ENCODE measurements at places on chromosomes 2 and 18.
A peak's percentile ranks its signal among the peaks of the same experiment; 100 is the strongest.

- DNase-seq: no peak
Observed at GRCh38 chr2:143603035-143603655, 473.9 kb downstream of the ARHGAP15 start.

GRCh38 chr2:241692448-241692847 lies 5.8 kb upstream of the DTYMK start:
- DNase-seq: no peak

DNA sequence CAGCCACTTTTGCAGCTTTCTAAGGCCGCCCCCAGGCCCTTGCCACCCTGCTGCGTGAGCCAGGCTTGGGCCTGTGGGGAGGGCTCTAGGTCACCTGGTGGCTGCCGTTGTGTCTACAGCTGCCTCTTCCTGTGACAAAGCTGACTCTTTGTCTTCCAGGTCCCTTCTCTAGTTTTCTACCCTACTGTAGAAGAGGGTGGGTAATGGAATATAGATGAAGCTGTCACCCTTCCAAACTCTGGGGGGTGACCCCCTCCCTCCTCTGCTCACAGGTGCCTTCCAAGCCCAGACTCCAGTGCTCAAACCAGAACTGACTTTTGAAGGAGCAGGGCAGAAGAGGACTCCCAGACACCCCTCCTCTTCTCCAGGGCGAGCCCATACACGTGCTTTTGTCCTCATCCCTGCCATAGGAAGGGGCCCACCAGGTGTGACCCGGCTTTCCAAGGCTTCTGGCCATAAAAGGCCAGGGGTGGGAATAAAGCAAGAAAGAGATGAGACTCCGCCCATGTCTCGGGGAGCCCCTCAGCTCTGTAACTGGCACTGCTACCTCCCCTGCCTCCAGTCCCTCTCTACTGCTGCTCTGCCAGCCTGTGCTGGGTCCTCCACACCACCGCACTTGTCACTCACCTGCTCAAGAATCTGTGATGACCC lies 17.9 kb upstream of the SDC1 start:
- DNase-seq: no peak

- DNase-seq: no peak
Observed at GRCh38 chr2:62099523-62100175, 96.3 kb upstream of the B3GNT2 start.

DNA sequence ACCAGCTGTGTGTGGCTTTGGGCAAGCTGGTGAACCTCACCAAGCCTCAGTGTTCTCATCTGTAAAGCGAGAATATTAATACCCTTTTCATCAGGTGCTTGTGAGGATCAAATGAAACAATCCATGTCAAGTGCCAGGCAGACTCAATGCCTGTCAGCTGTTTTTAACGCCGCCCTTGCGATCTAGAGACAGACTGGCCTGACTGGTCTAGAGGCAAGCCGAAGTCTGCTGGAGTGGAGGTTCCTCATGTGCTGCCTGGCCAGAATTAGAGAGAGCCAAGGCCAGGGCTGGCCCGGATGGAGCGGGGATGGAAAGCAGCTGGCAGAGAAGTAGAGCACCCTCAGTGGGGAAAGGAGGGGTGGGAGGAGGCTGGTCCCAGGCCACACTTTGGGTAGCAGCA lies 74.5 kb upstream of the B3GNT7 start:
- no peak for DNase-seq

DNA sequence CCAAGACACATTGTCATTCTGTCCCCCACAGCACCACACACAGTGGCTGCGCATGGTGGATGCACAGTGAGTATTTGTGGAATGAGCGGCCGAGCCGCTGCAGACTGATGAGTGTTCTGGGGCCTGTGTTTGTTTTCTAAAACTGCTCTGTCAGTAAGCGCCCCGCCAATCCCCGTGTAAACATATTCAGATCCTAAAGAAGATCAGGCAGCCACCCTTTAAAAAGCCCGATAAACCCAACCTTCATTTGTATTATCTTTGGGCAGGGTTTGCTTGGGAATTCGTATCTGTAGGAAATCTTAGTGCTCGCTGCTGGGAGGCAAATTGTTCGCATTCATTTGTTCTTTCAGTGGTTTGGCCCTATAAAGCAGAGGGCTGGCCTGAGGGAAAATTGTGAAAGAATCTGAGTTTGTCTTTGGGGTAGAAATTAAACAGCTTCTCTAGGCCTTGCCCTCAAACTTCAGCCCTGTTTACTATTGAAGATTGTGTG lies 68.6 kb downstream of the TGOLN2 start:
- DNase-seq: no peak

DNA sequence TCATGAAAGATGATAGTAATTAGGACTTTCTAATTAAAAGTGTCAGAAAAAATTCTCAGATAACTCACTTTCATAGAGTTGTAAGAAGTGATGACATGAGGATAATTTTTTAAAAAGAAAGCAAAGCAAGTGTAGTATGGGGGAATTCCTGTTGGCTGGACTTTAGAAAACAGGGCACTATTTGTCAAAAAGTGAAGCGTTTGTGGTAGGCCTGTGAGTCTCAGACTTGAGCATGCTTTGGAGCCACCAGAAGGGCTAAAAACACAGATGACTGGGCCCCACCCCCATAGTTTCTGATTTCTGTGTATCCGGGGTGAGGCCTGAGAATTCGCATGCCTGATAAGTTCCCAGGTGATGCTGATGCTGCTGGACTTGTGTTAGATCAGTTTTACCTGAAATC lies 222.6 kb upstream of the LRRTM1 start:
- no peak for DNase-seq

DNA sequence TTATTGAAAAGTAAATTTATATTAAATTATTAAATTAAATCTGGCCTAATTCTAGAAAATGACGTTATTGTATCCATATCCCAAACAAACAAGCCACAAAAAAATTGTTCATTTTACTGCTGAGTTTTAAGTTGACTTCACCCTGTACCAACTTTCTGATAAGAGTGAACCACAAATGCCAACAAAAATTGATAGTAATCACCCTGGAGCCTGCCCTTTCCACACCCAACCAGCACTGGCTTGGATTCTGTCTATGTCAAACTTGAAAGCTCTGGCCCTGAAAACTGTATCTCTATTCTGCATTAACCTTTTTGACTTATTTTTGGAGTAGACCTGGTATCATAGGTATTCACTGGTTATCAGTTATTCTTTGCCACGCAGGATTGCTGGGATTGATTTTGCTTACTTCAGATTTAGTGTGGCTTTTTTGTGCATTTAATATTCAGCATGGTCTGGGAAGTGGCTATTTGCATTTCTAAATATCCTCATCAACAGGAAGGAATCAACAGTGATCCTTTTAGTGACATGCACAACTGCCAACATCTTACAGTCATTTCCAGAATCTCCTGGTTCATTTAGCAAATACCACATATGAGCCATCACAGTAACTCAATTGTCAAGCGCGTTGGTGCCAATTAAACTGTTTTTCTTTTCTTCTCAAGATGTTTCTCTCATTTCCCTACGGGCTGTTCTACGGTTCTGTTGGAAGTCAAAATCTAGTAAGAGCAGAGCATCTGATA lies 11.4 kb upstream of the SRBD1 start:
- no peak for DNase-seq

GRCh38 chr2:231612109-231612455 lies 19.4 kb downstream of the TEX44 start:
- DNase-seq: no peak

- DNase-seq: peak; percentile 49
Observed at GRCh38 chr2:11129598-11130449, 25.4 kb upstream of the SLC66A3 start.

GRCh38 chr2:121633463-121633862 lies 15.8 kb downstream of the CLASP1 start:
- DNase-seq: no peak

GRCh38 chr2:36572719-36573059 lies 25.3 kb downstream of the FEZ2 start:
- no peak for DNase-seq

- DNase-seq: peak; percentile 5
Observed at GRCh38 chr2:64260817-64261216, 116.6 kb upstream of the PELI1 start.

DNA sequence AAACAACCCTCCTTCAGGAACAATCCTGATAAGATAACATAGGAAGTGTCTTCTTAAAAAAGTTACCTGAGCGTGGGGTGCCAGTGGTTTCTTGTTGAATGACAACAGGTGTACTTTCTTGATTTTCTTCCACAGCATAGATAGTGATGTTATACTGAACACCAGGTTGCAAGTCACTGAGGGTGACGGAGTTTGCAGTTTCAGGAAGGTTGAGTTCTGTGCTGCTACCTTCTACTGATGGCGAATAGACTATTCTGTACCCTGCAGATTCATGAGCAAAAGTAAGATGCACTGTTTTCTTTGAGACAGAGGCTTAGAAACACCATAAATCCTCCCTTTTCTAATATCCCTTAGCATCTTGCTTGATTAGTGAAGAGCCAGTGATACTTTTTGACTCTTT lies 28.8 kb downstream of the FN1 start:
- DNase-seq: no peak

DNA sequence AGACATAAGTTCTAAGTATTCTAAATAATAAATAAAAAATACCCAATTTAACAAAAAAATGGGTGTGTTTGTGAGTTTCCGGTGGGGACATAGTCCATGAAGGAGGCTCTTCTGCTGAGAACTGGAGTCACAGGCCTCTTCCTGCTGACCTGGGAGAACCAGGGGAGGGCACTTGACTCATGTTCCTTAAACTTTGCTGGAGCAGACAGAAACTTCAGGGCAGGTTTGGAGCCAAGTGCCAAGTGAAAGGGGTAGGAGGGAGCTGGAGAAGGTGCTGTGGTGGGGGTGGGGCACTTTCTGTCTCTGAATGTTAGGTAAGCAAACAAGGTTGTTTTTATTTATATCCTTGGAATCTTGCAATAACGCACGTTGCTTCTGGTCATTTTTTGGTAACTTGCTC lies 78.8 kb upstream of the TTN start:
- DNase-seq: no peak

DNA sequence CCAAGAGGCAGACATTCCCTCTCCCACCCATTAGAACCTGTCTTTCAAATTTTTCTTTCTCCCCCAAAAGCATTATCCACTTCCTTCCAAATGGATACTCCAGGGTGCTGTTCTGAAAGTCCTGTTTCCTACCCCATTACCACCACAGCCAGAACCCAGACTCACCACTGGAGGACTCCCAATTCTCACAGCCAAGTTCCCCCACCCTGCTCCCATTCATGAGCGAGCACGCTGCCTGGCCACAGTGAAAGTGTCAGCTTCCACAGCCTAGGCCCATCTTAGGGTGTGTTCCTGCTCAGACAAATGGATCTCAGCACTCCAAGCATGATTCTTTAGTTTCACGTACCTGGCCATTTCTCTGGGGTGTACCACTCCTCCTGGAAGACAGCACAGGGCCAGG lies 3.8 kb upstream of the ANKRD53 start:
- no peak for DNase-seq

GRCh38 chr2:43464590-43464989 lies 131.2 kb downstream of the THADA start:
- DNase-seq: no peak

GRCh38 chr2:196980001-196980400 lies 53.5 kb upstream of the PGAP1 start:
- DNase-seq: no peak

DNA sequence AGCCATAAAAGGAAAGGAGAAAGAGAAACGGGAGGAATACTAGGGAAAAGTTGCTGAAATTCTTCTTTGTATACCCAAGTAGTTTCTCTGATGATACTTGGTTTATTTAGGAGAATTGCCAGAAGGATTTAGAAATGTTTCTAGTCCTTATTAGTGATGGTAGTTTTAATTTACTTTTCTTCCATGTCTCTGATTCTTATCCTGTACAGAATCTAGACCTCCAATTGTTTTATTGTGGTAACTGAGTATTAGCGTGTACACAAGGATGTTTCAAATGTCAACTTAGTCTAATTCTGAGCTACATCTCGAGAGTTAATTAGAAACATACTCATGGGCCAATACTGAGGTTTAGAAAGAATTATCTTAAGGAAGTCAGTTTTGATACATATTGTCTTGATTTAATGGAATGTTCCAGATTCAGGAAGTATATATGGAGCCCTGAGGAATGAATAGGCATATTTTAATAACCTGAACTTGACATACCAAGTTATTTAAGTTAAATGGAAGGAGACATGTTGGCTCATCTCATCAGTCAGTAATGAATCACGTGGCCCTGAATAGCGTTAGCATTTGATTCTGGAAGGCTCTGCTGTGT lies 219.6 kb downstream of the LTBP1 start:
- no peak for DNase-seq

GRCh38 chr18:55501579-55501978 lies 86.4 kb downstream of the TCF4 start:
- DNase-seq: no peak

DNA sequence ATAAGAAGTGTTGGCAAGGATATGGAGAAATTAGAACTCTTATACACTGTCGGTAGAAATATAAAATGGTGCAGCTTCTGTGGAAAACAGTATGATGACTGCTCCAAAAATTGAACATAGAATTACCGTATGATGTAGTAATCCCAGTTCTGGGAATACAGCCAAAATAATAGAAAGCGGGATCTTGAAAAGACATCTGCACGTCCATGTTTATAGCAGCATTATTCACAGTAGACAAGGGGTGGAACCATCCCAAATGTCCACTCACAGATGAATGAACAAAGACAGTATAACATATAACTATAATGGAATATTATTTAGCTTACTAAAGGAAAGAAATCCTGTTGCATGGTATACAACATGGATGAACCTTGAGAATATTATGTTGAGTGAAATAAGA lies 257.7 kb downstream of the TDRD15 start:
- DNase-seq: no peak

DNA sequence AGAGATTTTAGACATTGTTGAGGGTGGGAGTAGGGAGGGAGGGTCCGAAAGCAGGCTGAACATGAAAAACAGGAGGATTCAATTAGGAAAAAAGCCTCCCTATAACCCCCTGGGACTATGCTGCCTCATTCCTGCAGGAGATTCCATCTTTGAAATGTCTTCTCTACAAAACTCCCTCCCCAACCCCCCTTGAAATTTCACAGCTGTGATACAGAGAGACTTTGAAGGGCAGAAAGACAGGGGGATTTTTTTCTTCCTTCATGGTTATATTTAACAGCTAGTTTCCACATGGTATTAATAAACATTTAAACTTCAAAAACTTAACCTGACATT lies 57.6 kb downstream of the TRIB2 start:
- DNase-seq: no peak

GRCh38 chr18:32803568-32803967 lies 30.7 kb upstream of the KLHL14 start:
- no peak for DNase-seq

- no peak for DNase-seq
Observed at GRCh38 chr2:211161236-211161635, 604.8 kb downstream of the CPS1 start.

GRCh38 chr2:198143793-198144192 lies 339.4 kb downstream of the PLCL1 start:
- no peak for DNase-seq

All from stimulated activated CD4-positive, alpha-beta T cell treated with anti-CD3 and anti-CD28 coated beads, TNF-alpha, amount 100 ng/mL, for 24 hours (primary cell).